ENCODE measurements at places on chromosomes 3 and 15.

- DNase-seq: no peak
Observed at GRCh38 chr3:143192193-143192592, 72.6 kb downstream of the CHST2 start.

DNA sequence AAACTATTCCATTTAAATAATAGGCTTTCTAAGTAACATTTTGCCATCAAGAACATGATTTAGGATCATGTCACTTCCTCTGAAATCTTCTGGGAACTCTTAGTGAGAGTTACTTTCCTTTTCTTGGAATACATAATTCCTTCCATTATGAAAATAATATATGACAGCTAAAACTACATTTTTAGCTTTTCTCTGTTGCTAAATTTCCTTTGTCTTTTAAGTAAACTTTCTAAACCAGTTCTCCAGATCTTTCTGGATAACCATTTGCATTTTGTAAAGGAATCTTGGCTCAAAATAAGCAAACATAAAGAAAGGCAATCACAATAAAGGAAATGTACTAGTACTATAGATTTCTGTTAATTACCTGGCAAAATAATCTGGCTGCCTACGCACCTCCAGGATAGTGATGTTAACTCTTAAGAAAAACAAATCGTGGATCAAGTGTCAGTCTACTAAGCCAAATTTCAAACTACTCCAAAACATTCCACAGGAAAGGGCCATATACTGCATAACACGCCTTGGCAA is 165.7 kb downstream of the ZNF385D start:
- no peak for DNase-seq

DNA sequence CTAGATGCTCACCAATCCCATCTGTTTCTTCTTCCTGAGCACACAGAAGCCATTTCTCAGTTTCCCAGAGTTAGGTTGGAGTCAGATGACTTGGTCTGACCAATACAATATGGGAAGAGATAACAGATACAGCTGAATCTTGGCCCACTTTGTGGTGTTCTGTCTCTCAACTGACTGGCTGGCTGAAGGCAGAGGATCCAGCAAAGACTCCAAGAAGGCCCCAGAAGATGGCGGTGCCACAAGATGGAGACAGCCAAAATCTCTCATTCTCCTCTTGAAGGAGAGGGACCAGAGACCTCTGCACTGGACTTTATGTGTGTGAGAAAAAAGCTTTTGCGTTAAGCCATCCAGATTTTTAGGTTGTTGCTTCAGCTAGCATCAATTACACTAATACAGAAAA is 8.2 kb upstream of the OXSR1 start:
- no peak for DNase-seq

GRCh38 chr3:154304116-154304786 is 20.0 kb downstream of the DHX36 start:
- DNase-seq: peak; percentile 50

DNA sequence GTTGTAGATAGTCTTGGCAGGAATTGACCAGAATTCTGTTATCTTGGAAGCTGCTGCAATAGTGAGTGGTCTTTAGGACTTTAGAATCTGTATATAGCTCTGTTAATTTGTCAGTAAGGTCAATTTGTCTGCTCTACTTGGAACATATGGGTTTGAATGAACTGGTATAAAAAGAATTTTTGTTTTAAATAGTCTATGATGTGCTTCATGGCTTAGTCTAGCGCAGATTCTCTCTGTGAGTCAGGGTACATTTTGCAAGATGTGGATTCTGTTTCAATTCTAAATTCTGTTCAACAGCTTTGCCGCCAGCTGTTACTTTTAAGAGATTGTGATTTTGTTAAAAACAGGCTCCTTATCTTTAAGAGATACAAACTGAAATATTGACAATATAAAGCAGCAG is 135.9 kb upstream of the AGBL1 start:
- DNase-seq: no peak

DNA sequence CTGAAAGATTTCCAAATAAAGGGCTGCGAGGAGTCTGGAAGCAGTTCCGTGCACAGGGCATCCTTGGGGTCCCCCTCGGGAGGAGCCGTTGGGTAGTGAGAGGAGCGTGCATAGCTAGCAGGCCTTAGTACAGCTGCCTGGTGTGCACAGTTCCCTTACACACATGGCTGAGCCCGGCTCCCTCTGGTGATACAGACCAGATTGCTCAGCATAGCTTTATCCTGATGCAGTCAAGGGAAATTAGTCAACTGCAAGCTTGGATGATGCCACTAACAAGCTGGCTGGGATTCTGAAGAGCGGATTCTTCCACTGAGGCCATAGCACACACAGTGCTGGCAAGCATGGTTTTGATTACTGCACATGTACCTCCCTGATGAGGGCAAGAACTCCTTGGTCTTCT is 349.4 kb downstream of the LRTM1 start:
- no peak for DNase-seq

- DNase-seq: peak; percentile 21
Observed at GRCh38 chr15:30023798-30024295, 58.9 kb upstream of the GOLGA8J start.

DNA sequence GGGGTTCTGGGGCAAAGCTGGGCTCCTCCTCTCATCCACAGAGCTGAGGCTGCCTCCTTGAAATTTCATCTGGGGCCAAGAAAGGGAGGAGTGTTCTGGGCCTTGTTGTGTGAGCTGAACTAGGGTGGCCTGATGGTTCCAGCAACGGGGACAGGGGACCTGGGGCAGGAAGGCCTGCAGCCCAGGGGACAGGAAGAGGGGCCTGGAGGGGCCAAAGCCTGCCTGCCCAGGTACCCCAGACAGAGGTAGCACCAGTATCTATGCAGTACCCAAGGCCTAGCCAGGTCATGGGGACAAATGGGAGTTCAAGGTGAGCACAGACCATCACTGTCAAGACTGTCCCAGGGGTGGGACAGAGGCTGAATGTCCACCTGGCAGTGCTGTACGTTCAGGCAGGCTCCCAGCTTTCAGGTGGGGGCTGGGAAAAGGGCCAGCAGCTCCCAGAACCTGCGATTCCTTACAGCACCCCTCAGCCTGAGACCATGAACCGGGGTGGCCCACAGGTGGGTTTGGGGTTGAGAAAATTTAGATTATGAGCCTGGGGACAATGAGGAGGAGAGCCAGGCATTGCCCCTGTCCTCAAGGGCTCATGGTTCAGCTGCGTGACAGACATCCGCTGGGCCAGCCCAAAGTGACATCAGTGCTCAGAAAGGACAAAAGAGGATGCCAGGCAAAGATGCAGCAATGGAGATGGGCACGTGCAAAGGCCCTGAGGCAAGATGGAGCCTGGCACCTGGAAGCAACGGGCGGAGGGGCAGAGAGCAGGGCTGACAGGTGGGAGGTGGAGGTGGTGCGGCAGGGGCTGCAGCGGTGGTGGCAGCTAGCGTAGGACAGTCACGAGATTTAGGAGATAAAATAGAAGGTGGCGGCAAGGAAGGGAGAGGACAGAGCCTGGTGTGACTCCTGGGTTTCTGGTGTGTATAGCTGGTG is 28.0 kb downstream of the PSTPIP1 start:
- DNase-seq: no peak

DNA sequence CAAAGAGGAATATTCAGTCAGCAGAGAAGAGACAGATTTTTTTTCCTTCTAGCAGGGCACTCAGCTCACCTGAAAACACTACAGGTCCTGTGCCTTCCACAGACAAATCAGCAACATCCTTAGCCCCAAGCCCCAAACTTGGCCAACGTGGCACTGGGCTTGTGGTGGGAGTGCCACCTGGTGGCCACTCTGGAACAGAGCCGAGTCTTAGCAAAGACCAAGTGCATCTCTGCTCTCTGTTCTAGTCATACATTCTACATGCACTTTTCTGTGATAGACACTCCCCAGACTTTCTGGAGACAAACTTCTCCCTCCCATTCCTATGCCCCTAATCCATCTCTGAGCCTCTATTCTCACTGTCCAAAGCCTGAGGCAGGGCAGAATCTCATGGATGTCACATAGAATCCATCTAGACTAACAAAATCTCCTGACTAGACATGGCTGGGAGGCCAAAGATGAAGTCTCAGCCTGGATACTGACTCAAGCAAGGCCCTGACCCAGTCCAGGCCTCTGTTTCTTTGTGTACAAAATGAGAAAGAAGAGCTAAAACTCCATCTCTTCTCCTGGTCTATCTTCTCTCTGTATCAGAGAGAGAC is 5.1 kb upstream of the SEMA7A start:
- peak; percentile 79 for DNase-seq

DNA sequence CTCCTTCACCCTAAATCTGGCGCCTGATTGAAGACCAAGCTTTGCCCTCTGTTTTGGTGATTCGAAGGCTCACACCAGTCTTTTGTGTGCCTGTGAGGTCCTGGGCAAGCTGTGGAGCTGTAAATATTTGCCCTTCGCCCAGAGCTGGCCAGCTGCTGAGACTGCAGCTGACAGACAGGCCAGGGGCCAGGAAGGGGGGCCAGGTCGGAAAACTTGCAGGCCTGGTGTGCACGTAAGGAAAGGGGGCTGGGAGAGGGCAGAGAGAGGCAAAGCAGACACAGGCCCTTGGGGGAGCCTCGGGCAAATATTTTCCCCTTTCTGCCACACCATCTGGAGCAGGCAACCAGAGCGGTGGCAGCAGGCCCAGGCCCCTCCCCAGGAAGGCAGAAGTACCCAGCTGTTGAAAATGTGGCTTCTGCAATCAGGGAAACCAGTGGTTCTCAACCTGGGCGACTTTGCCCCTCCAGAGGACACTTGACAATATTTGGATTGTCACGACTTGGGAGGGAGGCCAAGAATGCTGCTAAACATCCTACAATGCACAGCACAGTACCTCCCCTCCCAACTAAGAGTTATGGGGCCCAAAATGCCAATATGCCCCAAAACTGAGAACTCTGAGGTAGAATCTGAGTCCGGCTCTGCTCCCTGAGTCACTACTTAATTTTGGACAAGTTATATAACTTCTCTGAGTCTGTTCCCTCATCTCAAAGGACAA is 2.5 kb downstream of the PDZRN3 start:
- DNase-seq: peak; percentile 58

DNA sequence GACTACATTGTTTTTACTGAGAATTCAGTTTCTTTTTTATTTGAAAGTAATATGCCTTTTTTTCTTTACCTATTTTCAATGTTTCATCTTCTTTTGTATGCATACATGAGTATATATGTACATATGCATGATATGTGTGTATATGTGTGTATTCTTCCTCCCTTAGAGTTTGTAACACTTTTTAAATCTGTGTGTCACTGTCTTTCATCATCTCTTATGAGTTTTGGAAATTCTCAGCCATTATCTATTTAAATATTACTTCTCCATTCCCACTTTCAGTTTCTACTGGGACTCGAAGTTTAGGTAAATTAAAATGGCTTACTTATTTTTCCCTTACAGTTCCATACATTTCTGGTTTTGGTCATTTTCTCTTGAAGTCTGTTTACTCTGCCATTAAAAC is 754.1 kb downstream of the GRM7 start:
- DNase-seq: no peak

- no peak for DNase-seq
Observed at GRCh38 chr3:45564172-45564571, 30.4 kb upstream of the LIMD1 start.

DNA sequence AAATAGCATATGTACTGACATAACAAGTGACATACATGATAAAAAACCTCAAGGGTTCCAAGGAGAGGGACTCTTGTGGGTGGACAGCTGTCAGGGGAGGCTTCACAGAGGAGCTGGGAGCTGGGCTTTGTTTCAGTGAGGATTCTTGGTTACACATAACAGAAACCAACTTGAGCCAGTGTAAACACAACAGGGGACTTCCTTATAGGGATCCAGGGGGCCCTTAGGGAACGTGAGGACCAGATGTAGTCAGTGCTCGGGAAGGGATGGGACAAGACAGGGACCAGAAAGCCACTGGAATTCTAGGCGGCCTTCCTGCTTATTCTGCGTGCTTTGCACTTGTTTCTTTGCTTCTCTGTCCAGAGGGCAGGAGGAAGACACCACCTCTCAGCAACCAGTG is 34.9 kb downstream of the SNAPC5 start:
- DNase-seq: peak; percentile 35

GRCh38 chr3:154759966-154760365 is 320.2 kb upstream of the MME start:
- peak; percentile 63 for DNase-seq

DNA sequence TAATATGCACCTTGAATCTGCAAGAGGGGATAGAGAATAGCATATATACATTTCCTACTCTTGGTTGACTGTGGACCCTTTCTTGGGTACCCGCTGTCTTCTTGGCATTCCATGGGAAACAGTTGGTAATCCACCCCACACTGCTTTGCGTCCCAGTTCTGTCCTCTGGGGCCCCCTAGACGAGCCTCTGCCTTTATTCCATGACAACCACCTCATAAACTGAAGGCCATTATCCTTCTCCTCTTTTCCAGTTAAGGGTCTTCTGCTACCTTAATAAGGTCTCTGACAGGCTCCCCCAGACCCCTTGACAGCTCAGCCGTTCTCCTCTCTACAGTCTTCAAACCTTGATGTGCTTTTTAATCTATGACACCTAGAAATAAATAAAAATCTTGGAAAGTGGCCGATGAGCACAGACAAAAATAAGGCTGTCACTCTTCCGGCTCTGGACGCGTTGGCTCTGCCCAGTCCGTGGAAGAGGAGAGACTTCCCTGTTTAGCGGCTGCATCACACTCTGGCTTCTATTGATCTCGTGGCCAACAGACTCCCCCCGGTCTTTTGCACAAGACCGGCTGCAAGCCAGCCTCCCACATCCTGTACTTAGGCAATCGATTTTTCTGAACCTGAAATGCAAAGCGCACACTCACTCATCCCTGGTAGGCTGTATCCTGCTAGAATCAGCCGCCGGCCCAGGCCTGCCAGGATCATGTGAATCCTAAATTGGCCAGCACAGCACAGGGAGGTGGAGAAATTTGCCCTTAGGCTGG is 251.0 kb upstream of the TLE3 start:
- DNase-seq: no peak

- DNase-seq: peak; percentile 2
Observed at GRCh38 chr3:79515072-79515471, 252.7 kb downstream of the ROBO1 start.

DNA sequence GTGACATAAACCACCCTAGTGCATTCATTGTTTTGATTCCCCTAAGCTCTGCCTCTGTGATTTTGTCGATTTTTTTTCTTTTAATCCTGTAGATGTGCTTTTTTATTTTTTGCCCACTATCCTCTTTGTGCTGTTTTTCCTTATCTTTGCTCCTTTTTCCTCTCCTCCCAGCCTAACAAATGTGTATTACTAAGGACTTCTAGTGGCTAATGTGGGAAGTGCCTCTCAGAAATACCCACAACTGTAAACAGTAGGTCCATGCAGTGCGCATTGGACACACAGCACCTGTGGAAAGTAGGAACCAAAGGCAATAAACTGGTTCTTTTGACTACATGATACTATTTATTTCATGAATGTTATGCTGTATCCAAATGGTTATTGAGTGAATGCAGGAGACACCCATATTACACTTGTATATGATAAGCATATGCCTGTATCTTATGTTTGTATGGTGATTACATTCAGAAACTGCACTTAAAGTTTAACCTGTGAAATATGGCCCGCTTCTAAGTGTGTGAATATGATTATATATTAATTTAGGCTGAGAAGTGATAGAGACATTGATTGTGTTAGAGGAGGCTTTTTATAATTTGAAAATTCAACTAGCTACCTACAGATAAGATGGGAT is 147.8 kb downstream of the PLCL2 start:
- peak; percentile 48 for DNase-seq

DNA sequence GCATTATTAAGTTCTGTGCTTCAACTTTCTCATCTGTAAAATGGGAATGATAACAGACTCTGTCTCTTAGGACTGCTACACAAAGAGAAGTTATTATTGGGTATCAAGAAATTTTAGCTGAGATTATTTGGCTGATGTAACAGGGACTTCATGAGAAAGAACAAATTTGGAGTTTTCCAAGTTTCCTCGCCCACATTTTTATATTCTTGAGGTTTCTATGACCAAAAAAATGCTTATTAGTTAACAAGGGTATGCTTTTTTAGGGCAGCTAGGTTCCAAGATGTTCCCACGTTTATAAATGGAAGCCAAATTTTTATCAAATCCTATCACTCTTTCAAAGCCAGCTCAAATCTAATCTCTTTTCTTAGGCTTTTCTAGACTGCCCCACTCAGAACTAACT is 50.6 kb upstream of the C3orf80 start:
- peak; percentile 50 for DNase-seq

Data from EH (cell line).